Esophagus mucosa (tissue), 1 donor: ENCODE measurements at places on chromosomes 13 and 19. TPM values are rescaled to one million over a fixed set of nuclear protein-coding genes. Genes with fewer than 3 reads are reported as not detected.

- ATAC-seq, result peak; percentile 19
Observed at GRCh38 chr19:47330466-47330869, 1.5 kb upstream of the C5AR2 start.

GRCh38 chr13:55887561-55887960, 1253.2 kb upstream of the PRR20A start:
- no peak for ATAC-seq

GRCh38 chr13:46812301-46812797, 15.4 kb upstream of the ESD start:
- no peak for ATAC-seq

- ATAC-seq, result no peak
Observed at GRCh38 chr13:44819772-44820171, 169.5 kb downstream of the NUFIP1 start.

MIR17HG gene
- total RNA-seq, result 3.5 TPM
